ENCODE measurements at places on chromosomes 1 and 21. TPM values are rescaled to one million over a fixed set of nuclear protein-coding genes. Genes with fewer than 3 reads are reported as not detected.

GRCh38 chr1:218946147-218946546, 227.5 kb upstream of the LYPLAL1 start:
- no peak overlapping the region for H3K27ac ChIP-seq
- DNase-seq = no peak
- H3K27me3 ChIP-seq = no peaks in the 10 kb centered on the region
- H3K4me3 ChIP-seq = no peak overlapping the region

DNA sequence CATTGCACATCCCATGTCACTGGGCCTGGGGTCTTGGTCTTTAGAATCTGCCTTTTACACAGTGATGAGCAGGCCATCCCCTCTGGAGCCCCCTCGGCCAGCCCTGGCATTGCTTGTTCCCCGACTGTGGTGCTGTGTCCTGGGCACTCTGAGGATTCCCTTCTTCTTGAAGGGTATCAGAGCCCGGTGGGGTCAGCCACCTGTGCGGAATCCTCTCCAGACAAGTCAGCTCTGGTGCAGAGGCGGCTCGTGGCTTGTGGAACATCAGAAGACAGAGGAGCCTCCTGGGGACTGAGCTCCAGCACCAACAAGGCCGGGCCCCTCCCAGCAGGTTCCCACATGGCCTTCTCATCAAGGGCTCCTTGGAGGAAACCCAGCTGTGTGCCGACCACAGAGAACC, 57.9 kb upstream of the AJAP1 start:
- no peaks in the 10 kb centered on the region for H3K36me3 ChIP-seq
- H3K27me3 ChIP-seq = peaks cover 18% of the 10 kb centered on the region
- H3K4me1 ChIP-seq = no peaks in the 10 kb centered on the region
- no peak overlapping the region for H3K4me3 ChIP-seq
- no peak overlapping the region for H3K27ac ChIP-seq

DNA sequence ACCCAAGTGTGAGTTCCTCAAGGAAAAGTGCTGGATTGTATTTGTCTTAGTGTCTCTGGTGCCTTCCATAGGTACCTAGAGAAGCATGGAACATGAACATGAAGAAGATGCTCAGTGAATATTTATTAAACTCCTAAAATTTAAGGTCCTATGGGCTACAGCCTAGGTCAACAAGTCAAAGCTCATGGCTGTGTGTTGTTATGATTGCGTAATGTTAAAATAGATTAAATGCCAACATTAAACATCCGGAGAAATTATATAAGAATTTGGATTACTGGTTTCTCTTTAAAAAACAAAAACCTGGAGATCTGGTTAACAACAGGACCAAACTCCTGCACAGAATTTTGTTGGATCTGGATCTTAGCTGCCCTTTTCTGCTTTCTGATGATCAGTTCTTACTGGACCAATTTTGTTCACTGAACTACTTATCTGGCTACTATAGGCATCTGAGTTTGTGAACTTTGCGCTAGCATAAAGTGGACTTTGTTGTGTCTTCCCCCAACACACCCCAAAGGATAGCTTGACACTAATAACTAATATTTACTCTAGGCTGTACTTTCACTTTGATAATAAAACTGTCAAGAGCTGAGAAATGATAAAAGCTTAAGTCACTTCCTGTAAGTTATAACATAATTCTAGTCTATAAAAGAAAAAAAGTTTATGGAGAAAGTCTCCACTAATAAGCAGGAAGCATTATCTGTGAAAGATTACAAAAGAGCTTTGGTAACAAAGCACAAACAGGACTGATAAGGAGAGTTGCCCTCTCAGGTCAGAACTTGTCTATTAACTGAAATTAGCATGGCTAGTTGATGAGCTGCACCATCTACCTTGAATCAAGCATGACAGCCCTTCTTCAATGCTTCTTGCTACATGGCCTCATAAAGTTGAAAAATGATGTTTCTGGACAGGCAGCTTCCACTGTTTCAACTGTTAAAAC, 20.7 kb downstream of the F5 start:
- DNase-seq = no peak
- H3K27me3 ChIP-seq = no peaks in the 10 kb centered on the region
- peak overlapping the region; percentile 86 for H3K27ac ChIP-seq
- H3K4me1 ChIP-seq = peaks cover 36% of the 10 kb centered on the region
- no peak overlapping the region for H3K4me3 ChIP-seq

- peak overlapping the region; percentile 69 for H3K4me3 ChIP-seq
- peaks cover 36% of the 10 kb centered on the region for H3K4me1 ChIP-seq
- no peaks in the 10 kb centered on the region for H3K27me3 ChIP-seq
- peak overlapping the region; percentile 96 for H3K27ac ChIP-seq
- no peak for DNase-seq
Measured at GRCh38 chr1:8879922-8880676, 1.6 kb upstream of the ENO1 start.

- H3K4me1 ChIP-seq = no peaks in the 10 kb centered on the region
- H3K4me3 ChIP-seq = no peak overlapping the region
- H3K36me3 ChIP-seq = no peaks in the 10 kb centered on the region
- DNase-seq = no peak
Measured at GRCh38 chr1:241738284-241739078, 86.4 kb downstream of the WDR64 start.

DNA sequence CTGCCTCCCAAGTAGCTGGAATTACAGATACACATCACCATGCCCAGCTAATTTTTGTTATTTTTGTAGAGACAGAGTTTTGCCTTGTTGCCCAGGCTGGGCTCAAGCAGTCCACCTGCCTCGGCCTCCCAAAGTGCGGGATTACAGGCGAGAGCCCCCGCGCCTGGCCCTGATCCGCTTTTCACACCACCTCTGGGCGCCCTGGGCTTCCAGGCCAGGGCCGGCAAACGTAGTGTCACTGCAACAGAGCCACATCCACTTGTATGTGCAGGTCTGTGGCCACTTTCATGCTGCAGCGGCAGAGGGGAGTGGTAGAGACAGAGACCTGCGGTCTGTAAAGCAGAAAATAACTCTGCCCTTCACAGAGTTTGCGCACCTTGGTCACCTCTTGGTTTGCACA, 29.5 kb downstream of the RRP1B start:
- H3K27me3 ChIP-seq = no peaks in the 10 kb centered on the region
- no peak overlapping the region for H3K4me3 ChIP-seq
- H3K4me1 ChIP-seq = no peaks in the 10 kb centered on the region
- no peak overlapping the region for H3K27ac ChIP-seq
- H3K36me3 ChIP-seq = peaks cover 36% of the 10 kb centered on the region

SPATA17 gene
- total RNA-seq = 2.9 TPM

HSPB7 gene
- 6.3 TPM for total RNA-seq

MPC2 gene
- 20.5 TPM for total RNA-seq

SLC5A3 gene
- total RNA-seq = 56.8 TPM

TNFRSF4 gene
- total RNA-seq = 0.34 TPM

RPTN gene
- total RNA-seq = not detected

Measured in mesothelial cell of epicardium (in vitro differentiated cells).